ENCODE measurements at places on chromosomes 1 and 21.

DNA sequence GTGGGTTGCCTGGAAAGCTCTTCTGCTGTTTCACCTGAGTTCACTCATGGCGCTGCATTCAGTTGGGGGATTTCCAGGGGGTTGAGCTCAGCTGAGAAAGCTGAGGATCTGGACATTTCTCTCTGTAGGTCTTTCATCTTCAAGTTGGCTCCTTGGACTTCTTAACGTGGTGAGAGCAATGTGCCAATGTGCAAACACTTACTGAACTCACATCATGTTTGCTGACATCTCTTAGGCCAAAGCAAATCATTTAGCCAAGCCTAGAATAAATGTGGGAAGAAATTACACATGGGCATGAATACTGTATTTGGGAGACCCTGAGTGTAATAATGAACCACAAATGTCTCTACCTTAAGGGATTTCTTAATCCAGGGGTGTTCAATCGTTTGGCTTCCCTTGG is 42.7 kb upstream of the SLC22A15 start:
- no peak for DNase-seq

- DNase-seq: no peak
Measured at GRCh38 chr1:215358356-215358755, 208.7 kb upstream of the KCTD3 start.

GRCh38 chr1:194515916-194516315 is 1329.5 kb upstream of the B3GALT2 start:
- DNase-seq: no peak

DNA sequence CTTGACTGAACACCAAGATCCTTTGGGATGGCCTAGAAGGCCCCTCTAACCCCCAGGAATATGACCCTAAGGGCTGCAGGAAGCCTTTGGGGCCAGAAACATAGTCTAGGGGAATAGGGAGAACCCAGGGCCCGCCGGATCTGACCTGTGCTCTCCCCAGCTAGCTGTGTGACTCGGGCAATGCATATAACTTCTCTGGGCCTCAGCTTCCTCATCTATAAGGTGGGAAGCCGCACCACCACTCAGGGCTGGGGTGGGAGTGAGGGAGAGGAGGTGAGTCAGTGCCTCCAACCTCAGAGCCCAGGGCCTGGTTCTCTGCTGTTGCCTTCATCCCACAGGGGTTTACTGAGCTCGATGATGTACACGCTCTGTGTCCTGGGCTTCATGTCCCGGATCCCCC is 434.4 kb downstream of the PTPRU start:
- DNase-seq: no peak

- no peak for DNase-seq
Measured at GRCh38 chr1:44275991-44276405, 62.7 kb downstream of the DMAP1 start.

GRCh38 chr1:12433323-12434053 is 184.5 kb downstream of the DHRS3 start:
- DNase-seq: peak; percentile 80

DNA sequence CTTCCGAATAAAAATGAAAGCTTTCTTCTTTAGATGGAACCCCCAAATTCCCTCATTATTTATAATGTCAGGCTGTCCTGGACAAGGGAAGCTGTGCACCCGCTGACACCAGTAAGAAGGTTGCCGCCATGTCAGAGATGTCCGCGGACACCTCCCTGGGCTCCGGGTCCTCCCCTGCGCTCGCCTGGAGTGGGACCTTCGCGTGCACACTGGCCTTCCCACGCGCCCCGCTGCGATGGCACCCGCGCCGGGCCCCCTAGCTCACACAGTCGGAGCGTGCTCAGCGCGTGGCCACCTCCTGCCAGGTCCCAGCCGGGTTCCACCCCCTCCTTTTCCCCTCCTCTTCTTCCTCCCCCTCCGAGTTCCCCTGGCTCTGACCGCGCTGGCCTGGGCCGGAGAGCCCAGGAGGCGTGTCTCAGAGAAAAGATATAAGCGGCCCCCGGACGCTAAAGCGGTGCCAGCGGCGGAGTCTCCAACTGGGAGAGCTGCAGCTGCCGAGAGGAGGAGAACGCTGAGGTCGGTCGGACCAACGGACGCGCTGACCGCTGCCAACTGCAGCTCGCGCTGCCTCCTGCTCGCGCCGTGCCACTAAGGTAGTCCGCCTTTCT is at the start of gene G0S2:
Gene G0S2 (plus strand): TSS at position 456 of the 608 bp plus-strand sequence. CDS start 273 bp downstream, outside the sequence.
- no peak for DNase-seq

GRCh38 chr1:219876798-219877209 is 51.6 kb downstream of the SLC30A10 start:
- DNase-seq: no peak

GRCh38 chr1:52523376-52523775 is 29.5 kb downstream of the TUT4 start:
- no peak for DNase-seq

- DNase-seq: no peak
Measured at GRCh38 chr1:116243333-116244054, 129.6 kb upstream of the ATP1A1 start.

DNA sequence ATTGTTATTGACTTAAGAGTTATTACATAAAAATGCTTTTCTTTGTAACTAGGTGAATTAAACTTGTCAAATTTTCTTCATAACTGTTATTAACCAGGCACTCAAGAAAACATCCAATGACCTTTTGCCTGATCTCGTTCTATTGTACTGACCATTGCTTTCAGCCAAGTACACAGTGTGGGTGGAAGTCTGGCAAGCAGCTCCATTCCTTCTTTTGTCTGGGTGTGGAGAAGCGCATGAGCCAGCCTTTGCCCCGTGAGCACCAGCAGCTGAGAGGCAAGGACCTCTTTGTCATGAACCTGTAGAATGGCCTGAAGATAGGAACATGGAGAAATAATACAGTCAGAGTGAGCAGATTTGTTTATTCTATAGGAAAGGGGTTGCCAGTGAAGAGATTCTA is 57.5 kb downstream of the IARS2 start:
- no peak for DNase-seq

GRCh38 chr1:236663934-236664333 is 22.4 kb upstream of the ACTN2 start:
- DNase-seq: no peak

DNA sequence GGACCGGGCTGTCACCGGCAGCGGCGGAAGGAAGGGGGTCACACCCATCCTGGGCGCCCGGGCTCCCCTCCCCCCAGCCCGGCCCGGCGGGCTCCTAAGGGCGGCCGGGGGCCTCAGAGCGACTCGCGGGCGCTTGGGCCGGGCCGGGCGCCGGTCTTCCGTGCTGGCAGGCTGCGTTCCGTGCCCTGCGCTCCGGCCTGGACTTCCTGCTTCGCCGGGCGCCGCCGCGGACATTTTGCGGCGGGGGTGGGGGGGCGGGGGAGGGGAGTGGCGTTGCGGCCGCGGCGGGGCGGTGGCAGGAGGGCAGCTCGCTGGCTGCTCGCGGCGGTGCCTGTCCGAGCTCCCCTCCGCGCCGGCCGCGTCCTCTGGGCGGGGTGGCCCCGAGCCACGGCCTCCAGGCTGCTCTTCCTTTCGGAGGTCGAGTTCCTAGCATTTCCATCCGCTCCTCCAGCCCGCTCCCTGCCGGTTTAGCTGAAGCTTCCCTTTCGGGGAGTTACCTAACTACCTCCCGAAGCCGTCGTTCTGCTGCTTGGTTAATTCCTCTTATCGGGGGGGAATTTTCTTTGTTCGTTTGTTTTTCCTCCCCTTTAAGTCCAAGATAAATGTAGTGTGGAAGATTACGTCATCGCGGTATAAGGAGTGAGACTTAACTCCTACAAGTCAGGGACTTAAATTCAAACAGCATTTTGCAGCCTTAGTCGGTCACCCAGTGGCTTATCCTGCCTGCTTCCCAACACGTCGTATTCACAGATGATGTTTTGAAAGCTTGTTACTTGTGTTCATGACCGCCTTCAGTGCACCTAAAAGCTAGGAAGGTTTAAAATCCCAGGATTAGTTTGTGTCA is 730 bp downstream of the CDC42 start:
- DNase-seq: peak; percentile 69

DNA sequence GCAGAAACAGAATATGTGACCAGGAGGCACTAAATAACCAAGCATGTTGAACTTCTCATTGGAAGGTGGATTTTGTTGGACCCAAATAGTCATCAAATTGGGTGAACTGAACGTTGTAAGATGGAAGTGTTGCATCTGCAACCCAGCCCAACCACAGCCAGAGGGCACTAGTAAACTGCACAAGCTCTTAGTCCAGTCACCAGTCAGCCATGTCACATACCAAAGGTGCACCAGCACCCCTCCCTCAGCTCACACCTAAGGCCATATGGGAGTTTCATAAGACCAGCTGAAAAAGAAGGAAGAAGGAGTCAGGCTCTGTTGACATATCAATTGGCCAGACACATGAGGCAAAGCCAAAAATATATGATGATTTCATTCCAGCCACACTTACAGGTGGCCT is 481.7 kb upstream of the NR5A2 start:
- no peak for DNase-seq

- no peak for DNase-seq
Measured at GRCh38 chr1:235329139-235329902, 951 bp downstream of the GGPS1 start.

- no peak for DNase-seq
Measured at GRCh38 chr1:5220821-5221220, 566.4 kb downstream of the AJAP1 start.

GRCh38 chr1:228035844-228036243 is 29.0 kb downstream of the WNT3A start:
- no peak for DNase-seq

- DNase-seq: no peak
Measured at GRCh38 chr1:156106624-156107488, 7.7 kb upstream of the LMNA start.

- DNase-seq: no peak
Measured at GRCh38 chr1:151492120-151492519, 19.1 kb upstream of the CGN start.

- DNase-seq: no peak
Measured at GRCh38 chr1:21863981-21864380, 51.9 kb downstream of the LDLRAD2 start.

DNA sequence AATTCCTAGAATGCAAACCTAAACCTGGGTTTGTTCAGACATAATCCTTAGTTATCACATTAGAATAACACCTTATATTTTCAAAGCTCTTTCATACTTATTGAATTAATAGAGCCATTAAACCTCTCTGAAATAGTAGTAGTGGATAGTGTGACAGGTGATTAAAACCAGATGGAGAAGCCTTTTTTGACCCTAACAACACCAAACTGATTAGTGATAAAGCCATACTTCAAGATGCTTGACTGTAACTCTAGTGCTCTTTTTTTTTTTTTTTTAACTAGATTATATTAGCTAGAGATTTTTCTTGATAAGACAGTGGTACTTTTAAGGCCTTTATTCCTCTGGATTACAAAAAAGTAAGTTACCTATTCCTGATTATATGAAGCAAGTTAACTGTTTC is 190.1 kb downstream of the ST6GALNAC3 start:
- DNase-seq: no peak

GRCh38 chr1:86345042-86345441 is 51.1 kb downstream of the ODF2L start:
- DNase-seq: no peak

- no peak for DNase-seq
Measured at GRCh38 chr1:232473324-232473723, 156.6 kb downstream of the SIPA1L2 start.

DNA sequence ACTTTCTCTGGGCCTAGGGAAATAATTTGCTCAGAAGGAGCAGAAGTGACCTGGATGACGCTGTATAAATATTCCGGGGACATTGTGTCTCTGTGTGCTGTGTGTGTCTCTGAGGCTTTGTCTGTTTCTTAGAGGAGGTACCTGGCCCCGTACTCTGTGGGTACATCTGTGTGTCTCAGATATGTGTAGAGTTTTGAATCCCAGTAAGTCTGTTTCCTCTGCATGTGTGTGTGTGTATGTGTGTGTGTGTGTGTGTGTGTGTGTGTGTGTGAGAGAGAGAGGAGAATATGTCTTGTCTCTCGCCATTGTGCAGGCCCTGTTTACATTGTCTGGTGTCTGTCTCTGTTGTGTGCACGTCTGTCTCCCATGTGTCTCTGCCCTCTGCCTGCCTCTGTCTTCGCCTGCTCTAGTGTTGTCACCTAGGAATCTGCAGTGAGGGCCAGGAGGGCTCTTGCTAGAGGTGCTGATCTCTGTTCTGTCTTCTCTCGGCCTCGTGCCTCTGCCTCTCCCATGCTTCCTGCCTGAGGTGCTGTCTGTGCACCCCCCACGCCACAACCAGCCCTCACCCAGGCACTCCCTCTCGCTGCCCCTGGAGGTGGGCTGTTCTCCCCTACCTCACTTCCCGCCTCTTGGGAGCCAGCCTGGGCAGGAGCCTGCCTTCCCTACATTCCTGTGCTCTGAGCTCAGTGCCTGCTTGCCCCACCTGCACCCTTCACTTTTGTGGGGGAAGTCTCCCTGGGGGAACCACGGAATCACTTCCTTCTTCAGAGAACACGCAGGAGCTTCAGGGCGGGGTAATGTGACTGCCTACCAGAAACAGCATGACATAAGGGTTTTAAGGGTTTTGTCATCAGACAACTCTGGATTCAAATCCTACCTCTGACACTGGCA is 5.9 kb downstream of the MAP7D1 start:
- DNase-seq: no peak

DNA sequence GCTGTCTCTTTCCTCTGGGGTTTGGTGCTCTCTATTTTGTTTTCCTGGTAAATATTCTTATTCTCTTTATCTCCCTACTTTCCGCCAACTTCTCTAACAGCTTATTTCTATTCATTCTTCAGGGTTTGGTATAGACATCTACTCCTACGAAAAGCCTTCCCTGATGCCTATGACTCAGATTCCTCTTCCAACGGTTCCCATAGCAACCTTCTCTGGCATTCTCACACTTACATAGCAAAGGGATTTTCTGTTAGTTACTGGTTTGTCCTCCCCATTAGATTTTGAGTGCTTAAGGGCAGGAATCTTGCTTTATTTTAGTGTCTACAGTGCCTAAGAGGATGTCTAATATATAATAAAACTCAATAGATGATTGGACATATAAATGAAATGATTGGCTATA is 407.6 kb upstream of the DEPDC1 start:
- DNase-seq: no peak

- no peak for DNase-seq
Measured at GRCh38 chr1:243364330-243364729, 108.5 kb downstream of the SDCCAG8 start.

DNA sequence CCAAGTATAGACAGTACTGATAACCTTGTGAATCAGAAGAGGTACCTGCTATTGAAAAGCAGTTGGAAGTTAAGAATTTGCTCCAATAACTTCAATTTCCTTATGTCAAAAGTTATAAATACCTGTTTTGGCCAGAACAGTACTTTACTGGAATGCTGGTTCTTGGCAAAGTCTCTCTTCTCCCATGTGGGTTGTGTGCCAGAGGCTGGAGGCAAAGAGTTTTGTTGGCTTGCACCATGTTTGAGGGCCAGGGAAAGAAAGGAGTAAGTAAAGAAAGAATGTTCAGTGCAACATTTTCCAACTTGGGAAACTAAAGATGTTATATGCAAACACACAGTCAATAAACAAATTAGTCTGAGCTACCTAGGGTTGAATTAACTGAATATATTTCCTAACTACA is 67.0 kb upstream of the DYNLT5 start:
- DNase-seq: no peak

- DNase-seq: no peak
Measured at GRCh38 chr1:2376931-2377672, 14.3 kb downstream of the MORN1 start.

DNA sequence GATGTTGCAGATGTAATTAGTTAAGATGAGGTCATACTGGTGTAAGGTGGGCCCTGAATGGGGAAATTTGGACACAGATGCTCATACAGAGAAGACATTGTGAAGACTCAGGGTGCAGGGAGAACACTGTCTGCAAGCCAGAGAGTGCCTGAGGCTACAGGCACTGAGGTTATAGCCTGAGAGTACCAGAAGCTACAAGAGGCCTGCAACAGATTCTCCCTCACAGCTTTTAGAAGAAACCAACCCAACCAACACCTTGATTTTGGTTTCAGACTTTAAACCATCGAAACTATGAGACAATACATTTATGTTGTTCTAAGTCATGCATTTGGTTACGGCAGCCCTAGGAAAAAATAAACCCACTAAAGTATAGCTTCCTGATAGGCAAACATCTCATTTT is 321.7 kb upstream of the USP25 start:
- no peak for DNase-seq
